ENCODE measurements at places on chromosomes 11 and 22.
A peak's percentile ranks its signal among the peaks of the same experiment; 100 is the strongest.

DNA sequence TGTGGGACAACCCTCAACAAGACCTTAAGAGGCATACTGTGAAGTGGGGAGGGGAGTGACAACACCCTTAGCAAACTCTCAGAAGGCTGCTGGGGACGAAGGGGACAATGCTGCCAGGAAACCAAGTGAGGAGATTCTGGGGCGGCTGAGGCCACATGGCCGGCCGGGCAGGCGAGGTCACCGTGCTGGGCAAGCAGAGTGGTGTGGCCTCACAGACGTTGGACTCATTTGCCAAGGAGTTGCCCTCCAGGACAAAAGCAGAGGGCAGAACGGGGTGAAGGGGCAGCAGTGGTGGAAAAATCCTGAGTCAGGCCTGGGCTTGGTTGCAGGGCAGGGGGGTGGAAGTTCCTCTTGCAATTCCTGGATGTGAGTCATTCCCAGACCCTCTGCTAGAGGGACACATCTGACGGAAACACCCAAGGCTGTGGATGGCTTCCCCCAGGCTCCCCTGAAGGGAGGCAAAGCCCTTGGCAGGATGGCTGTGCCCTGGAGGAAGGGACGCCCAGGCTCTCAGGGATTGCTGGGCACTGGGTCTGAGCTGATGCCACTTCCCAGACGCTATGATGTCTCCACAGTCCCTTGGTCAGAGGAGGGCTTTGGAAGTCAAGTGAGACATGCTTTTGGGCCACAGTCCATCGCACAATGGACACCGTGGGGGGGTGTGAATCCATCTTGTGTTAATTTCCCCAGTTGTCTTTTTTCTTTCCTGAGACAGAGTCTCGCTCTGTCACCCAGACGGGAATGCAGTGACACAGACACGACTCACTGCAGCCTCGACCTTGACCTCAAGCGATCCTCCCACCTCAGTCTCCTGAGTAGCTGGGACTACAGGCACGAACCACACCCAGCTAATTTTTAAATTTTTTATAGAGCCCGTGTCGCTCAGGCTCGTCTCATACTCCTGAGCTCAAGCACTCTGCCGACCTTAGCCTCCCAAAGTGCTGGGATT lies 16.2 kb upstream of the SHANK3 start:
- DNase-seq = peak; percentile 69

GRCh38 chr22:45999379-45999971 lies 22.5 kb upstream of the WNT7B start:
- DNase-seq = no peak

- DNase-seq = no peak
These were observed 30.0 kb upstream of the TCF20 start for GRCh38 chr22:42300259-42301076.

DNA sequence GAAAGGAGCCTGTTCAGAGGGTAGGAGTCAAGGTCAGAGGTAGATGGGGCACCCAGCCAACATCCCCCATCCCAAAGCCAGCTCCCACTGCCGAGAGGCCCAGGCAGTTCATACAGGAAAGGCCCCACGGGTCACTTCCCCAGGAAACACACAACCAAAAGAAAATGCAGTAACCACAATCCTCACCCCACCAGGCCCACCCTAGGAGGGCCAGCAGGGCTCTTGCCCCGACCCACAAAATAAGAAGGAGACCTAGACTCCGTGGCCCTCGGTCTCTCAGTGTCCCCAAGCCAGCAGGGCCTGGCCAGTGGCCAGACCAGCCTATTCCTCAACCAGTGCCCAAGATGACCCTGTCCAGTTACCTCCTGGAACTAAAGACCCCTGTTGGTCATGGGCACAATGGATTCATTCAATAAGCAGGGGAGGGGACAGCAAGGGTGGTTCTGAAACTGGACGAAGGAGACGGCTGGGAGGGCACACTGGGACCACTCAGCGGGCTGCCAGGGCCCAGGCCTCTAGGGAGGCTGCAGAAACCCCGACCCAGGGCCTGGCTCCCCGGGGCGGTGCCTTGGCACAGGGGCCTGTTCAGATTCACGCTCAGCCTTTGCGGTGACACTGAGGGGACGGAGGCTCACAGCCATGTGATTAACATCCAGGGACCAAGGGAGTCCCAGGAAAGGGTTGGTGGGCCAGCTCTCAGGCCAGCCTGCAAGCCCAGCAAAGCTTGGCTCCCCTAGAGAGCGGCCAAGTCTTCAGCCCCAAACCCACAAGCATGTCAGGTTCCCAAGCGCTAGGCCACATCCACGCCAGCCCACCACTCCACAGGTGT lies 5.5 kb downstream of the RAB3IL1 start:
- DNase-seq = no peak

- DNase-seq = no peak
These were observed 147.5 kb downstream of the PARVA start for GRCh38 chr11:12524865-12525264.

DNA sequence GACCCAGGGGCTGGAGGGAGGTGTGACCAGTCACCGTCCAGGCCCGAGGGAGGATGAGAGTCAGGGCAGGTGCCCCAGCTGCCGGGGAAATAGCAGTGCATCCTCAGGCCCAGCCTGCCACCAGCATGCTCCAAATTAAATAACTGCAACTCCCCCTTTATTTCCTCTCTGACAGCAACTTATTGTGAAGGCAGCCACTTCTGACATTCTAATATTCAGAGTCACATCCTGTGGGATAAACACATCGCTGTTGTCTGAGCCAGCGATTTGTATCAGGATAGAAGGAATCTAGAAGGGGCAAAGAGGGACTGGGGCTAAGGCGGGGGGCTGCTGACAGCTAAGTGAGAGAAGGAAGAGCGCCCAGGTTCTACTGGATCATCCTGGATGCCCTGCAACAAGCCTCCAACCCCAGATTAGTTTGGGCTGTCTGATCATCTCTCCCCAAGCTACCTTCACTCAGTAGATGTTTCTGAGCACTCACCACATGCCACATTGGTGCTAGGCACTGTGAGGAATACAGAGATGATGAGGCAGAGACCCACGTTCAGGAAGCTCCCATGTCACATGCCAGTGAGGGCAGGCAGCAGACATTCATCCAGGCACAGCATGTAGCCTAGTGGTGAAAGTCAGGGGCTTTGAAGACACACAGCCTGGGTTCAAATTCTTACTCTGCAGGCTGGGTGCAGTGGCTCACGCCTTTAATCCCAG lies 214.1 kb downstream of the BUD13 start:
- DNase-seq = peak; percentile 32

DNA sequence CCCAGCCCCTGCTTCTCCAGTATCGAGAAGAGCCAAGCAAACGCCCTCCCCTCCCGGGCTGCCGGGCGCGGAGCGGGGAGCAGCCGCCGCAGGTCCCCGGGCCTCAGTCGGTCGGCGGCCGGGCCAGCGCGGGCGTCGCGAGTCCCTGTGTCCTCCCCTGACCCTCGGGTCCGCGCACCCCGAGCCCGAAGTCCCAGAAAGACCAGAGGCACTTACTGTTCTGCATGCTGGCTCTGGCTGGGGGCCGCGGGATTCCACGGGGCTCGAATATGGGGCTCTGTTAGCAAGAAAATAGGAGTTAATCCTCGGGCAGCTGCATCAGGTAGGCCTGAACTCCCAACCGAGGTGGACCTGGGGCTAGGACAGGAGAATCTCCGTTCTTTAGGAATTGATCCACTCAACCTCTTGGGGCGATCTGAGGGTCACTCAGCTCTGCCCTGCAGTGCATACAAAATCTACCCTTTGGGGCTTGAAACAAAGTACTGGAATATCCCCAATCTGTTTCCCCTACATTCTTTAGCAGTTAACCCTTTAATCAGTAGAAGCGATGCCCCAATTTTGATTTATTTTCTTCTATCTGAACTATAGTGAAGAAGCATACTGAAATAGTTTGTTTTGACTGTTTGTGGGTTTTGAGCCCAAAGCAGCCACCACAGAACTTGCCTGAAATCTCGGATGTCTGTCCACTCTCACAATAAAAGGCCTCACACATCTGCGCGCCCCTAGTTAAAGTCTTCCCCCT lies 4.8 kb downstream of the PAX6 start:
- DNase-seq = no peak

DNA sequence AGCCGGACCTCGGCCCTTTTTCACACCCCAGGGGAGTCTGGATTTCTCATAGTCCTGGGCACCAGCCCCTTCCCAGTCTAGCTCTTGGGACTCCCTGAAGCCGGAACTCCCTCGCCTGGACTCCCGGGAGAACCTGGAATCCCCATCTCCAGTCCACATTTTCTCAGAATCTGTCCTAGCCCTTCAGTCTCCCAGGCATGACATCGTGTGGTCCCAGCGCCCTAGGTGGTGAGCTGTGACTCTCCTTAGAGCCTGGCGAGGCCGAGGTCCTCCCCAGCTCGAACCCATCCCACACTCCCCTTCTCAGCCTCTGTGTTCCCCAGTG lies 673 bp upstream of the DUSP18 start:
- no peak for DNase-seq

DNA sequence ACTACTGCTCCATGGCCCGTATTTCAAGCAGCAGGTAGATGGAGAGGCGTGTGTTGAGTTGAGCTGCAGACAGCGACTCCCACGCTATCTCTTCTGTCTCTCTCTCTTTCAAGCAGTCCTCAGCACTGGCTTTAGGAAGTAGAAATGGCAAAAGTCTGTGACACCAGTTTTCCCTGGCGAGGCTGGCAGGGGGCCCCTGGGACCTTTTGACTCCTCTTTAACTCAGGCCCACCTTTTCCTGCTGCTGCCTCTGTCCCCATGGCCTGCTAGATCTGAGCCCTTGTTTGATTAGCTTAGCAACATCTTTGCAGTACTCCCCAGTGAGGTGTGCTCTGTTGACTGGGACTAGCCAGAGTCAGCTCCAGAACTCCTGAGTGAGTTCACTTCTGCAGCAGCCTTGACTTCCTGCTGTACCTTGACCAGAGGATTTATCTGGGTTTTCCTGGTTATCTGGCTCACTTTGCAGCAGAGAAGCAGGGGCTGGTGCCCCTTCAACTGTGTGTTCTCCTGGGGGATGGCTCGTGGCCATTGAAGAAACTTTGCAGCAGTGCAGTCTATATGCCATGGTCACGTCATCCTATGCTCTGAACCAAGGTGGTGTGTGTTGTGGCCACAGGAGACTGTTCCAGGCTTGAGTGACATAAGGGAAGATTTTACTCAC lies 183.9 kb downstream of the DBX1 start:
- DNase-seq = no peak

- DNase-seq = peak; percentile 45
These were observed 742 bp upstream of the CASP4 start for GRCh38 chr11:104968856-104969776.

GRCh38 chr11:75035911-75036565 lies 47.3 kb downstream of the NEU3 start:
- DNase-seq = no peak

All from fibroblast of mammary gland (primary cell).